ENCODE measurements at places on chromosomes 11 and 22.

GRCh38 chr22:26239581-26239980 lies 70.3 kb downstream of the SEZ6L start:
- DNase-seq: no peak

DNA sequence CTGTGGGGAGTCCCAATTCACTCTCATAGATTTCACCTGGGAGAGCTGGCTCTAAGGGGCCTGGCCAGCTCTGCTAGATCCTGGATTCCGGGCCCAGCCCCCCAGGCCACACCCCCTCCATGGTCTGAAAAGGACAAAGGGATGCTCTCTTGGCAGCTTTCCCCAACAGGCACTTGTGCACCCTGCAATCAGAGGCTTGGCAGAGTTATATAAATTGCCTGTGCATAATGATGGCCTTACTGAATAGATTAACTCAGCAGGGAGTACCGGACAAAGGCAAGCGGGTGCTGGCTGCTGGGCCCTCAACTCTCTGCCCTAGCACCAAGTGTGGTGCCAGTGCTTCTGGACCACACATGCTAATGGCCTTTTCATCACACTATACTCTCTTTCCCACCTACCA lies 461.6 kb downstream of the BUD13 start:
- DNase-seq: no peak

- DNase-seq: no peak
Measured at GRCh38 chr22:45192701-45193187, 29.0 kb downstream of the NUP50 start.

- no peak for DNase-seq
Measured at GRCh38 chr11:8194956-8195355, 26.1 kb upstream of the RIC3 start.

GRCh38 chr11:68891351-68891948 lies 12.2 kb downstream of the MRPL21 start:
- DNase-seq: no peak

DNA sequence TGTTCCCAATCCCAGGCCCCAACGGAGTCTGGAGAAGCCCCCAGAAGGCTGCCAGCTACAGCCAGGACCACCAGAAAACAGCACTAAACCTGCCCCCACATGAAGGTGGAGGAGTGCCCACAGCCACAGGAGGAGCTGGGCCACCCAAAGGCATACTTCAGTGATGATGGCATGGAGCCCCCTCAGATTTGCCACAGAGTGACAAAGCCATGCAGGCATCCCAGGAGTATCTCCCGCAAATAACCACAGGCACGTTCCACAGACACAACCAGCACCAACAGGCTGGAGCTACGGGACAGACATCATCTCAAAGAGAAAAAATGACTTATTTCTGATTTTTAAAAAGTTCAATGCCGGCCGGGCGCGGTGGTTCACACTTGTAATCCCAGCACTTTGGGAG lies 10.6 kb downstream of the CARS1 start:
- no peak for DNase-seq

DNA sequence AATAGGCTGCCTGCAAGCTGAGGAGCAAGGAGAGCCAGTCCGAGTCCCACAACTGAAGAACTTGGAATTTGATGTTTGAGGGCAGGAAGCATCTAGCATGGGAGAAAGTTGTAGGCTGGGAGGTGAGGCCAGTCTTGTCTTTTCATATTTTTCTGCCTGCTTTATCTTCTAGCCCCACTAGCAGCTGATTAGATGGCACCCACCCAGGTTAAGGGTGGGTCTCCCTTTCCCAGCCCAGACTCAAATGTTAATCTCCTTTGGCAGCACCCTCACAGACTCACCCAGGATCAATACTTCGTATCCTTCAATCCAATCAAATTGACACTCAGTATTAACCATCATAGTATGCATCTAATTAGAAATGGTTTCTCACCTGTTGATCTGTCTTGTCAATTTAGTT lies 5.0 kb upstream of the COX8A start:
- DNase-seq: no peak

- no peak for DNase-seq
Measured at GRCh38 chr11:19370100-19370861, 129.5 kb upstream of the E2F8 start.

- DNase-seq: peak; percentile 56
Measured at GRCh38 chr22:35437049-35437448, 37.1 kb downstream of the MCM5 start.

DNA sequence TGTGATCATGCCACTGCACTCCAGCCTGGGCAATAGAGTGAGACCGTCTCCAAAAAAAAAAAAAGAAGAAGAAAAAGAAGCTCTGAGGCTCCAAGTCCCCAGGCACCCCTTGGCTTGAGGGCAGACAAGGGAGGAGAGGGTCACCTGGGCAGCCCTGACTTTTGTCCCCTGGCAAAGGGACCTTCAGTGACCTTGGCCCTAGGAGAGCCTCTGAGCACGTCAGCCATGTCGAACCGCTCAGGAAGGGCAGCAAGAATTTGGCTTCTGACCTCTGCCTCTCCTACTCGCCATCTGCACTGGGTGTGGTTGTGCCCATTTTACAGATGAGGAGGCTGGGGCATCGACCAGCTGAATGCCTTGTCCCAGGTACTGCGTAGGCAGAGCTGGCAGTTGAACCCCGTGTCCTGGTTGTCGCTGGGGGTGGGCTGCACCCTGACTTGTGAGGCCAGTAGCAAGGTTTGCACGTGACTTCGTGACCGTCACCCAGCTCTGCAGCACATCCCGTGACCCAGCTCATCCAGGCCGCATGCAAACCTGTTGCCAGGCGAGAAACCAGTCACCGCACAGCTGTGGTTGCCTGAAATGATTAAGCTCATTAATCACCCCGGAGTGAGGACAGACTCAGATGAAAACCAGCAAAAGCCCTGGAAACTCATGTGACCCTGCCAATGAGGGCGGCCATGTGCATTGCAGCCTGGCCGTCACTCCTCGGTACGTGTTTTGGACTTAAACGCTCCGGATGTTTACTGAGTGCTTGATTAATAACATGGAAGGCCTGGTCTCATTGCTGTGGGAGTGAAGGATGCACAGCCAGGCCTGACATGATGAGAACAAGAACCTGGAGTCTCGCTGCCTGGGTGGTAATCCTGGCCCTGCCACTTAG lies 47.7 kb upstream of the PPP6R3 start:
- no peak for DNase-seq

GRCh38 chr11:115905341-115906000 lies 401.3 kb upstream of the CADM1 start:
- DNase-seq: no peak

Data from H1 (cell line).